ENCODE measurements at places on chromosomes 1 and 21.

- no peak for DNase-seq
Measured at GRCh38 chr1:230306169-230306568, 120.0 kb downstream of the PGBD5 start.

DNA sequence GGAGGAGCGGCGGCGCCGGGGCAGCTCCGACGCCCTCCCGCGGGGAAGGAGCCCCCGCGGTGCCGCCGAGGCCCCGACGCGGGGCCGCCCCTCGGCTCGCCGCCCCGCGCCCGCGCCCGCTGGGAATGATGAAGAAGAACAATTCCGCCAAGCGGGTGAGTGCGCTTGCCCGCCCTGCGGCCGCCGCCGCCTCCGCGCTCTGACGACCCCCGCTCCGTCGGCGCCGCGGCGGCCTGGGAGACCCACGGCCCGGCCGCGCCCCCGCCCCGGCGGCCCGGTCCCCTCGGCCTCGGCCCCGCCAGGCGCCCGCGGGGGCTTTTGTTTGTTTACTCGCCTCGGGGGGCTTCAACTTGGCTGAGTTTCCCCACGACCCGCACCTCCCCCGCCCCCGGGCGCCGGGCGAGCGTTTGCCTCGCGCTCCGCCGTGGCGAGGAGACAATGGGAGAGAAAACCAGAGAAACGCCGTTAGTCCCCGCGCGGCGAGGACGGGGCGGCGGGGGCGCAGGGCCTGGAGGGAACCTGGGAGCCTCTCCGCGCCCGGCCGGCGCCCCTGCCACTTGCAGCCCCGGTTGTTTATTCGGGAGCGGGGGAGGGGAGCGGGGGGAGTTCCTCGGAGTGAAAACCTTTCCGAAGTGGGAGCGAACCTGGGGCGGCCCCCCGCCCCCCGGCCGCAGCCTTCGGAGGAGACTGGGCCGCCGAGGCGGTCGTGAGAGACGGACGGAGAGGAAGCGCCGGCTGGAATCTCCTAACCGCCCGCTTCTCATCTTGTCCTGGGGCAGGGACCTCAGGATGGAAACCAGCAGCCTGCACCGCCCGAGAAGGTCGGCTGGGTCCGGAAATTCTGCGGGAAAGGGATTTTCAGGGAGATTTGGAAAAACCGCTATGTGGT lies 661 bp downstream of the PLEKHO1 start:
- no peak for DNase-seq

GRCh38 chr1:94110021-94110761 lies 10.8 kb downstream of the ABCA4 start:
- no peak for DNase-seq

DNA sequence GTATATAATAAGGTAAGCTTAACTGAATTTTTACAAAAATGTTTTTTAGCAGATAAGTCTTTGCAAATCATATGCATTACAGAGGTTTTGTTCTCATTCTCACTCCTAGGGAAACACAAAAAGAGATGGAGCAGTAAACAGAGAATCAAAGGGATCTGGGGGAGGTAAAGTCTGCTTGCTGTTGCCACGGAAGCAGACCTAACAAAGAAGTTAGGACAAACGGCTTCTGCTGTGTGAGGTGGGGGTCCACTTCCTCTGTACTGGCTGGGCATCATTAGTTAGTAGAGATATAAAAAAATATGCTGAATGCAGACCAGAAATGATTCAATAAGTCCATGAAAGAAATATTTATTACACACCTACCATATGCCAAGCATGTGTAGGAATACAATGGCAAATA lies 34.2 kb downstream of the GJA5 start:
- DNase-seq = no peak

DNA sequence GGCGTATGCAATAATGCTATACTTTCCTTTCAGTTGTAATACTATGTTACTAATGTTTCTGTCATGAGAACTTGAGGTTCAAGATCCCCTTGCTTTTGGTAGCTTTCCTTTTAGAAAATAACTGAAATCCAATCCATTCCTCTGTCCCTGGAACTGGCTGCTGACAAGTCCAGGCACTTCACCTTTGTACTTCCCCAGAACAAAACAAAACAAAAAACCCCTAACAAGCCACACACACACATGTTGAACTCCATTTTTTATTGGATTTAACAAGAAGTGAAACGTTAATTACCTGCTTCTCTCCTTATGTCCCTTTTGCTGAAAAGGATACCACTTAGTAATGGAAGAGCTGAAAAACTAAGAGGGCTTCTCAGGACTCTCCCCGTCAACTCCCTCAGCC lies 26.1 kb upstream of the SDC3 start:
- DNase-seq = no peak

DNA sequence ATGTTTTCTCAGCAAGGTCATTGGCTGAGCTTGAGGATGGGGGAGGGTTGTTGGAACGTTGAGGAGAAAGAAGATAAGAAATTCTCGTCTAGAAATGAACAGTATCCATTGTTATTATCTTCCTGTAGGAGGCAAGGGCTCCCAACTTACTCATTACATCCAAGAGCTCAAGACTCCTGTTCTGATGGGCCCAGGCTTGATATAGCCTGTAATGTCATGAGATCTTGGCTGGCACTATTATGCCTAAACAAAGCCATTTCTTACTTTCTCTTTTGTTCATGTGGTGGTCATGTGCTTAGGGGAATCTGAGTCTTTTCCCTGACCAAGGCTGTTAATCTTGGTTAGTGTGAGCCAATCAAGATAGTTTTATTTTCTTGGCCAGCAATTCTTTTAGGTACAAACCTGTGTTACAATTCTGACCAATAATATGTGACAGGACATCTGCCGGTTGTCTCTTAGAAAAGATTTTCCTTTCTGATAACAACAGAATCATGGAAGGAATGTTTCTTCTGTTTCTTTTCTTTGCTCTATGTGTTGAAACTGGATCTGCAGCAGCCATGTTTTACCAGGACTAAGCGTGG lies 15.2 kb upstream of the IGSF3 start:
- DNase-seq = no peak

DNA sequence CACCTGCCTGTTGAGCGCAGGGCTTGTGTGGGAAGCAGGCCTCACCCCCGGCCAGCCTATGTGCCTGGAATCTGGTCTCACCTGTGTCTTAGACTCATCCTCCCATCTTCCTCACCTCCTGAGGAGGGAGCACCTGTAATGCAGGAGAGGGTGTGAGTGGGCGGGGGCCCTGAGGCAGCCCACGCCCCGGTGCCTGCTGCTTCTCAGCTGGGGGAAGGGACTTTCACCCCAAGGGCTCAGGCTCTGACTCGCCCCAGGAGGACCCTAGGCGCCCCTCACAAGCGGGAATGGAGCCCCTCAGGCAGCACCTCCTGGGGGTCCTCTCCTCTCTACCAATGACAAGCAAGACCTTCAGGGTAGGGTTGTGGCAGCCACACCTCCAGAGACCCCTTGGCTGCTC lies 6.7 kb upstream of the ZNF670 start:
- DNase-seq = no peak

GRCh38 chr1:239612379-239612778 lies 226.0 kb downstream of the CHRM3 start:
- DNase-seq = no peak

DNA sequence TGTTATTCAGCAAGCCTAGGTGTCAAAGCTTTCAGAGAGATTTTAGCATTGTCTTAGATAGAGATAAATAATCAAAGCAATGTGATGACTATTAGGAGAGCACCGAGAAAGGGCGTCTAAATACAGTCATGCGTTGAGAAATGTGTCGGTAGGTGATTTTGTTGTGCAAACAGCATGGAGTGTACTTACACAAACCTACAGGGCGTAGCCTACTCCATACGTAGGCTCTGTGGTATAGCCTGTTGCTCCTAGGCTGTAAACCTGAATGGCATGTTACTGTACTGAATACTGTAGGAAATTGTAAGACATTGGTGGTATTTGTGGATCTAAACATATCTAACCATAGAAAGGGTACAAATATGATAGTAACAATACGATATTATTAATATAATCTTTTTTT lies 31.8 kb downstream of the KIF1B start:
- DNase-seq = no peak

GRCh38 chr1:209250861-209251636 lies 332.5 kb upstream of the CAMK1G start:
- no peak for DNase-seq

DNA sequence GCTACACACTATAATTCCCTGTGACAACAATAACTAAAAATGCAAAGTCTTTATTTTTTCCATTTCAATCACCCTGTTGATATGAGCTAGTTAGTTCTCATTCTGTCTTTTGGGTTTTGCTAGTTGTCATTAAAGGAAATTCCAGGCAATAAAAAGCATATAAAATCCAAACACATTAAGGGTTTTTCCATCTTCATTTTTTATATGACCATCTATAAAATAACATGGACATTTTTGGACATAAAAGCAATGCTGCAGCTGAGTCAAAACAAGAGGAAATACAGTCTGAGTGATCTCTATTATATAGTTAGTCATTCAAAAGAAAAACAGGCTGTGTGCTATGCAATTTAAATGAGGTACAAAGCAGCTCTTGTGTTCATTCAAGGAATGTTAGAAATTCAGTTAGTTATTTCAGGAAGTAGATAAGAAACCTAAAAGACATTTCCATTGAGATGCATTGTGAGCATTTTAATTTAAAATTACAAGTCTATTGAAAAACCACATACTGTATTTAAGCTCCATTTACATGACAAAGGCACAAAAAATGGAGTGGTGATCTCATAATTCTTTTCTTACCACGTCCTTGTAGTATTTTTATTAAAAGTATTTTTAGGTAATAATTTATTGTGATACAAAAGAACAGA lies 67.3 kb upstream of the BCL10 start:
- DNase-seq = no peak

DNA sequence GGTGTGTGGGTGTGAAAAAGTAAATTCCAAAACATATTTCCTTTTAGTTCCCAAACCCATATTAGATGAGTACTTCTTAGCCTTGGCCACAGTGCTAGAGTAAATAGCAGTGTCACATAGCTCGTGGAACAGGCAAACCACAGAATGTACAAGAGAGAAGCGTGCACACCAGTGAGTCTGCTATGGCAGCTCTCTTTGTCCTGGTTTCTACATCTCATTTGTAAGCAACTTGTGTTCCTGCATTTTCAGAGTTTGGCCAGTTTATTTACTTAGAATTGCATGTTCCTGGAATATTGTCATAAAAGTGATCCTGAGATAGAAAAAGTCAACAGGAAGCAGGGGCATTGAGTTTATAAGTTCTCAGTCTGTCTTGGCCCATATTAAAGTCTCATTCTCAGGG lies 142.1 kb downstream of the DHRS3 start:
- no peak for DNase-seq

DNA sequence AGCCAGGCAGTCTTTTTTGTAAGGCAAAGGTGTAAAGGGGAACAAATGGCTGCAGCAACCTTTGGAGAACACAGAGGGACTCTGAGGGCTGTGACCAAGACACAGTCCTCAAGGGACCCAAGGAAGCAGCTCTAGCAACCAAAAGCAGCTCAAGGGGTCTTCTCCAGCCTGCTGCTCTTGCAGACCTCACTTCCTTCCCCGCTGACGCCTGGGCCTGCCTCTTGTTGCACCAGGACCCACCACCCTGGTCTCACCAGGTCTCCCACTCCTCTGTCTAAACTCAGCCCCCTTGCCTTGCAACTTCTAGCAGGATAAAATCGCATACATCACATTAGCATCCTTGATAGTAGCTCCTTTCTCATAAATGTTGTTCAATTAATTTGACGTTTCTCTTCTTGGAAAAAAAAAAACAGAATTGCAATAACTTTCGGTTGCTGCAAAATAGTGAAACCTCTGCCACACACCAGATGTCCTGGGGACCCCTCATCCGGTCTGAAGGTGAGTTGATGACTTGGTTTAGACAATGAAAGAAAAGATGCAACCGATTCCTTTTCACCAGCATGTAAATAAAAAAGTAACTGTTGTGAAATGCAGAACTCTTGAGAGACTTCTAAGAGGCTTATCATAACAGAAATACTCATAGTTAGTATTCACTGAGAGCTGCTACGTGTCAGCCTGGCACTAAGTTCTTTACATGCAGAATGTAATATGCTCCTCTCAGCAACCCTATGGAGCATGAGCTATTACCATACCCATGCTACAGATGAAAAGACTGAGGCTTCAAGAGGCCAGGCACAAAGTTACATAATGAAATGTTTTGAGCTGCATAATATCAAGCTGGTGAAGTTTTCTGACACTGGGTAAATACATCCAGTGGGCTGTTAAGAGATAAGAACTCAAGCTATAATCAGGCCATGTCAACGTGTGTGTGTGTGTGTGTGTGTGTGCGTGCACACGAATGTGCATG lies 58.5 kb downstream of the UMODL1 start:
- DNase-seq = no peak

GRCh38 chr1:51410568-51411460 lies 80.5 kb upstream of the TTC39A start:
- DNase-seq = no peak

GRCh38 chr1:93575621-93576284 lies 105.9 kb downstream of the BCAR3 start:
- no peak for DNase-seq

DNA sequence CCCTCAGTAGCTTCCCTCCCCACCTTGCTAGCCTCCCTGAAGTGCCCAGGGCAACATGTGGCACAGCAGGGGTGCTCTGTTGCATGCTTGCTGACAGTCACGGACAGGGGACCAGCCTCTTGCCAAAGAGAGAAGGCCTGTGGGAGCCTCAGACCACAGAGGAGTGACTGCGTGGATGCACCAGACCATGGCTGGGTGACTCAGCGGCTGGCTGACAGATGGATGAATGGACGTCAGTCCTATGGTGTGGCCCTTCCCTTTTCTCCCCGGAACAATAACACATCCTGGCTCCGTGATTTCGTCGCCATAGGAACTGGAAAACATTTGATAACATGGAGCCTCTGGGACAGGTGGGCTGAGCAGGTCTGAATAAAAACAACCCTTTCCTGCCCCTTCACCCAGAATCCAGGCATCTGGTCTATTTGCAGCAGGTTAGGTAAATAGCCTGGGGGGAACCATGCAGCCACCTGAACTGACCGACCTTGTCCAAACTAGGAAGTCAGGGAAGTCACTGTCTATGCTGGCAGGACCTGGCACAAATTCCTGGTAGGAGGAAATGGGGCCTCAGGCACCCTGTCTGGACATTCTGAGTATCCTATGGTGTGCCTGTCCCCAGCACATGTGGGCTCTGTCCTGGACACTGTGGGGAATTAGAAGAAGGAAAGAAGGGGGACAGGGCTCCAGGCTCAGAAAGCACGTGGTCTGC lies 53.3 kb downstream of the NENF start:
- DNase-seq = no peak

- no peak for DNase-seq
Measured at GRCh38 chr1:7108251-7108650, 323.0 kb downstream of the CAMTA1 start.

DNA sequence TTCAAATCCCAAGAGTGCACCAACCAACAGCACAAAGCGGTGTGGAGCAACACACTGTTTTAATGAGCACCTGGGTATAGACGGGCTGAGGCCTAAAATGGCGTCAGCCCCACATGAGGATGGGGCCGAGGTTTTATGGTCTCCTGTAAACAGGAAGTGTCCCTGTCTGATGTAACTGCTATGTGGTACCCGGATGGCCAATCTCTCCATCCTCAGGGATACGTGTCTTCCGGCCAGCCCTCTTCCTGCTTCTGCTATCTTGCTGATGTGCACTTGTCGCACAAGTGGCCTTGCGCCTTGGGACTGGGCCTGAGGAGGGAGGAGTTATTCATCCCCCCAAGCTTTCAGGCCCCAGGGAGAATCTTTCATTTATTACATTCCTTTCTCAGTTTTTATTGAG lies 73.5 kb downstream of the CNST start:
- DNase-seq = no peak

GRCh38 chr21:29499734-29500343 lies 201.1 kb downstream of the BACH1 start:
- peak; percentile 49 for DNase-seq

Measured in substantia nigra (tissue), 51 donors.